Aorta (tissue), 5 donors: ENCODE measurements at places on chromosomes 5 and 9.

DNA sequence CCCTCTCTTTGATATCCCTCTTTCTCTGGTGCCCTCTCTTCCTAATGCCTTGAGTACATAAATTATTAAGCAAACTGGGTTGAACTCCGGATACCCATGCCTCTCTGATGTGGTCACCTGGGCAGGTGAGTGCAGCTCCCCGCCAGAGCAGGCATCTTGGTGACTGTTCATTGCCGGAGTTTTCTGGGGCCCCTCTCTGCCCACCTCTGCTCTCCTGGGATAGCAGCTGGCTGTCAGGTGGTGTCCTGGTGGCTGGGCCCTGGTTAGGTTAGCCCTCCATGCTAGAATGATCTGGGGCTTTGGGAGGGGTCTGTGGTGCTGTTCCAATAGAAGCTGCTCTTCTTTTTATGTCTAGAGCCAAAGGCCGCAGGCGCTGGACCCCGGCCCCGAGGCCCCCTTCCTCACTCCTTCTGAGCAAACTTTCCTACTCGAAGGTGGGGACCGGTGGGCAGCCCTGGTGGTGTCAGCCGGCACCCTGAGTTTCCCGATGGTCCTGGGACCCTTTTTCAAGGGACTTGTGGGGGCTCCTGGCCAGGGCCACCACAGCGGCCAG lies 4.9 kb upstream of the SCGB3A1 start:
- no peak for DNase-seq

GRCh38 chr5:6135977-6136376 lies 242.4 kb downstream of the MED10 start:
- no peak for DNase-seq

DNA sequence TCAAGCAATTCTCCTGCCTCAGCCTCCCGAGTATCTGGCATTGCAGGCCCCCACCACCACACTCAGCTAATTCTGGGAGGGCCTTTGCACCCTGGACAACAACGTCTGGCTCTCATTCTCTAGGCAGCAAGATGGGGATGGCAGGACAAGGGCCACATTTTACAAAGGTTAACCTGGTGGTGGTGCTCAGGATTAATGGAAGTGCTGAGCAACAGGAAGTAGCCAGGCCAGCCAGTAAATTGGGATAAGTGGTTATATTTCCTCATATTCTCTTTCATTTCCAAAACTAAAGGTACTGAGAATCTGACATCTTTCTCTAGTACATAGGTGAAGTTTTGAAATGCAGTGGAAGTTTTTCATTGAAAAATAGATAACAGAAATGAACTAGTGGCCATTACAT lies 24.7 kb upstream of the ASPN start:
- DNase-seq: no peak

DNA sequence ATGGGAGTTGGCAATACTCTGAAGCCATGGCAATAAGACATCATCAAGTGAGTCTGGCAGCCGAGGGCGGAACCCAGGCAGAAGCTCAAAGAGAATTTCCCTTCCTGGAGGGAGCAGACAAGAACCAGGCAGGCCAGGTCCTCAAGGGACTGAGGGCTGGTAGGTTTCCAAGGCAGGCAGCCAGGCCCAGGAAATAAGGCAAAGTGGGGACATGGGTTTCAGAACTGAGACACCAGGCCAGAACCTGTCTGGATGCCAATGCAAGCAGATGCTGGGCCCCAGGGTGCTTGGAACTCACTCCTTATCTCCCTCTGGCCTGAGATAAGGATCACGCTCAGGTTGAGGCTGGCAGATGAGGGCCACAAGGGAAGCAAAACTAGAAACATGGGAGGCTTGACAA lies 8.9 kb downstream of the TSSK1B start:
- no peak for DNase-seq

- no peak for DNase-seq
These were observed 88.5 kb downstream of the FAM174A start for GRCh38 chr5:100623719-100624118.

DNA sequence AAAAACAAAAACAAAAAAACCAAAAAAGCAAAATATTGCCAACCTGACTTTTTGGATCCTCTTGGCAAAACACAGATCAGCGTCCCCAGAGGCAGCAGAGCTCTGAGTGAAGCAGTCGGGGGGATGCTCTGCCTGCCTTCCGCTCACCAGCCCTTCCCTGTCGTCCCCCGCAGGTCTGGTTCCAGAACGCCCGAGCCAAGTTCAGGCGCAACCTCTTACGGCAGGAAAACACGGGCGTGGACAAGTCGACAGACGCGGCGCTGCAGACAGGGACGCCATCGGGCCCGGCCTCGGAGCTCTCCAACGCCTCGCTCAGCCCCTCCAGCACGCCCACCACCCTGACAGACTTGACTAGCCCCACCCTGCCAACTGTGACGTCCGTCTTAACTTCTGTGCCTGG lies 20.7 kb downstream of the LHX2 start:
- DNase-seq: peak; percentile 40

DNA sequence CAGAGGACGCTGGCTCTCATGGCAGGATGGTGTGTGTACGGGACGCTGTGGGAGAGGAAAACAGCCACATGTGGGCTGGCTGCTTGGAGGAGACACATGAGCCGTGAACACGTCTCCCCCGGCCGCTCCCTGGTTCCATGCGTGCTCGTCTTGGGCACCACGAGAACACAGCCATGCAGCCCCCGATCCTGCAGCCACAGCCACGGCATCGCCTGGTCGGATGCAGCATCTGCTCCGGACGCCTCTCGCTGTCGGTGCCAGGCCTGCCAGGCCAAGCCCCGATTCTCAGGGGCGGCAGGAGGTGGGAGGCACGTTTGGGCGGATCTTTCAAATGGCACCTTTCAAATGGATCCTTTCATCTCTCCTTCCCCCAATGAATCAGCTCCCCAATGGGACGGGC lies 3.2 kb downstream of the LCN10 start:
- DNase-seq: no peak

DNA sequence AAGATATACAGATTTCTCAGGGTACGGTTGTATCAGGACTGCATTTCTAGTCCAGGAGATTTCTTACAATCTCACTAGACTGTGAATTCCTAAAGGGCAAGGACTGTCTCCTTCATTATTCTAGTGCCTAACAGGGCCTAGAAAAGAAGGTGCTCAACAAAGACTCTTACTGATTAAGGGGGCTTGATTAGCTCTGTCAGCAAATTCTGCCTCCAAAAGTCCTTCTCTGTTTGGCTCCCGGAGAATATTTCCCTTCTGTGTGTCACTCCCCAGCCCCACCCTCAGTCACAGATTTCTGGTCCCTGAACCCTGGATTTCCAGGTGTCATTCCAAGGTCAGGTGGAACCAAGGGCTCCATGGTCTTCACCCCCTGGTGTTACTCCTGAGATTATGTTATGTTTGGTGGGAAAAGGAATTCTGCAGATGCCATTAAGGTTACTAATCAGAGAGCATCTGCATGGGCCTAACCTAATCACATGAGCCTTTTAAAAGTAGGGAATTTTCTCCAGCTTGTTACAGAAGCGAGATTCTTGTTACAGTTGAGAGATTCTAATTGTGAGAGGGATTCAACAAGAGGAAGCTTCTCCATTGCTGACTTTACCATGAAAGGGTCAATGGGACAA lies 167.7 kb upstream of the LHFPL2 start:
- DNase-seq: no peak

- no peak for DNase-seq
These were observed 396.2 kb downstream of the EFNA5 start for GRCh38 chr5:107274571-107274970.

DNA sequence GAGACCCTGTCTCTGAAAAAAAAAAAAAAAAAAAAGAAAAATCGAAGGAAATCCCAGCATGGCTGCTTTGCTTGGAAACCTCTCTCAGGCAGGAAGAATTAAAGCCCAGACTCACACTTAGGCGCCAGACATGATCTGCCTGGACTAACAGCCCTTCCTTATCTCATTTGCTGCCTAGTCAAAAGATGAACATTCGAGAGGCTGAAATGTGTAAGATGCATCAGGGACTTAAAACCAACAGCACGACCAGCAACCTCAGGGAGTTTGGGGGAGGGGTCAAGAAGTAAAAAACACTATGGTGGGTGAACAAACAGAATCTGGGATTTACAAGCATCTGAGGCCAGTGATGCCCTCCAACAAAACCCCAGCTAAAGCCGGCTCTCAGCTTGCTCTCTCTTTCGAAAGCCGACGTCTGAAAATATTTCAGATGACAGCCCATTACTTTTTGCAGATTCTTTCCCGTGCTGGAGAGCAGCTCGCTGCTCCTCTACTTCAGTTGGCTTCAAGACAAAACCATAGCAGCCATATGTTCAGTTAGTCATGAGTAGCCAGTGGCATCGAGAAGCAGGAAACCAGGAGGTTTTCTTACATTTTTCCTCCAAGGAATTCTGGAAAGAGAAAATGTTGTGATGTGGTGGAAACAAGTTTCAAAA lies 249.9 kb downstream of the MARCHF11 start:
- DNase-seq: no peak
